ENCODE measurements at places on chromosomes 11 and 22.

- no peak for DNase-seq
These were observed 308.8 kb downstream of the TBC1D22A start for GRCh38 chr22:47071078-47071806.

GRCh38 chr11:112941104-112941503 is 20.1 kb upstream of the NCAM1 start:
- no peak for DNase-seq

- no peak for DNase-seq
These were observed 105.1 kb upstream of the CRYBB3 start for GRCh38 chr22:25094579-25094978.

GRCh38 chr11:2741377-2742131 is 41.8 kb upstream of the KCNQ1OT1 start:
- DNase-seq = no peak

GRCh38 chr22:49297871-49298721 is 529.6 kb downstream of the BRD1 start:
- DNase-seq = no peak

GRCh38 chr22:47205081-47205491 is 442.6 kb downstream of the TBC1D22A start:
- no peak for DNase-seq

DNA sequence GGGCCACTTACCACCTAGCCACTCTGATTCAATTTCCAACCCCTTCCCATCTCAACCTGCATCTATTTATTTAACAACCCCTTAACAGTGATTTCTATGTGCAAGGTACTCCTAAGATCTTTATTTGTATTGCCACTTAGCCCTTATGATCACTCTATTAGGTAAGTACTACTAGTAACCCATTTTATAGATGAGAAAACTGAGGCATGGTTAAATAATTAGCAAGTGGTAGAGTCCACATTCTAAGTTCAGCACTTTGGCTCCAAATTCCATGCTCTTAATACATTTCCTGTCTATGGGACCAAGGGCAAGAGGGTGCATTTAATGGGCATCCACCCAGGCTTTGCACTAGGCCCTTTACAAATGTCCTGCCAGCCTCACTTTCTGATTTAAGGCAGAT is 38.1 kb upstream of the CSNK2A3 start:
- DNase-seq = no peak

- no peak for DNase-seq
These were observed 896.9 kb downstream of the KCNA4 start for GRCh38 chr11:29119707-29120618.

DNA sequence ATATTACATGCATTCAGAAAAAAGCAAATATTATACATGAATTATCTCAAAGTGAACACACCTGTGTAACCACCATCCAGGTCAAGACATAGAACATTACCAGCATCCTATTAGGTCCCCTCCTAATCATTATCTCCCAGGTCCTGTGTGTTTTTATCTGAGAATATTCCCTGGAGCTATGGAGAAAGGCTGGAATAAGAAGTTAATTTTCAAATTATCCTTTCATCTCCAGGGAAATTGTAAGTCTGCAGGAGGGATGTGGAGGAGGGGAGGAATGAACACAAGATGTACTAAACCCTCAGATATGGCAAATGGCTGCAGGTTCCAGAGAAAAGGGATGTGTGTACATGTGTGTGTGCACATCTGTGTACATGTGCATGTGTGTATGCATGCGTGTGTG is 25.2 kb upstream of the NAV2 start:
- no peak for DNase-seq

DNA sequence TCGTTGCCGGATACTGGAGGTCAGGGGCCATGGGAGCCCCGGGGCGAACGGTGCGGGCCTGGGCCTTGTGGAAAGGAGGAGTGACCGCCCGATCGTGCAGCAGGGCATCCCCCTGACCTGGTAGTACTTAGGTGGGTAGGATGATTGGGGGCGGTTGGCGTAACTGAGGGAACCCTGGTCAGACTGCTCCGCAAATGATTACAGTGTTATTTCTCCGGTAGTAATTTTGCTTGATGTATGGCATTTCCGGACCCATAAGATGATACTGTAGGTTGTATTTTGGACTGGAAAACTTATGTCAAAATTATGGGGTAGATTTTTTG is 762 bp downstream of the MTMR3 start:
- DNase-seq = no peak

DNA sequence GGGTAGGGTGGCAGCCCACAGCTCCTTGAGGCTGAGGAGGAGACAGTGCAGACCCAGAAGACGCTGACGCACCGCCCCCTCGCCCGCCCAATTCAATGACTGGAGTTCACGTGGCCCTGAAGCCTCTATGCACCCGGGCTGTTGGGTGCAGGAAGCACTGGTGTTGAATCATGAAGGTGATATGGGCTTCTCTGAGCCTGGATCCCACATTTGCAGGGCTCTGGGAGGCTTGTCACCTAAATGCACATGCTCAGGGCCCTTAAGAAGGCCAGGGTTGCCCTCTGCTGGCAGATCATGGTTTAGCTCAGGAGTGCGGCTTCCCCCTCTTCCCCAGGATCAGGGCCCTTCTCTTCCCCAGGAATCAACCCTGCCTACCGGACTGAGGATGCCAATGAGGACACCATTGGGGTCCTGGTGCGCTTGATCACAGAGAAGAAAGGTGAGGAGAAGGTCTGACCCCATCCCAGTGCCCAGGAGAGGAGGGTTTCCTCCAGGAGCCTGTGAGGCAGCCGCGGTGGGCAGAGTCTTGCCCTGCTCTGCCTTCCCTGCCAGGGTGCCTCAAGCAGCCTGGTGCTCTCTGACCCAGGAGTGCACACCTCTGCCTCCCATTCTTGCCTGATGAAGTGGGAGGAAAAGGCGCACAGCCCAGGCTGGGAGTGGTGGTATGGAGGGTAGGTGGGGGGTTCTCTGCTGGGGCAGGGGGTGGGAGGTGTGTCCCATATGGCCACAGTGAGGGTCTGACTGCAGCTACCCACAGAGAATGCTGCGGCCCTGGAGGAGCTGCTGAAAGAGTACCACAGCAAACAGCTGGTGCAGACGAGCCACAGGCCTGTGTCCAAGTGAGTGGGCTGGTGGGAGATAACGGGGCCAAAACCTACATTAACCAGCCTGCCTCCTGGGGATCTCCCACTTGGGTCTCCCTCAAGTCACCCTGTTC is 17.5 kb downstream of the RELT start:
- DNase-seq = no peak

- no peak for DNase-seq
These were observed 504 bp upstream of the ZNF215 start for GRCh38 chr11:6925636-6926207.

- no peak for DNase-seq
These were observed 5.7 kb upstream of the FBXO3 start for GRCh38 chr11:33779849-33780528.

DNA sequence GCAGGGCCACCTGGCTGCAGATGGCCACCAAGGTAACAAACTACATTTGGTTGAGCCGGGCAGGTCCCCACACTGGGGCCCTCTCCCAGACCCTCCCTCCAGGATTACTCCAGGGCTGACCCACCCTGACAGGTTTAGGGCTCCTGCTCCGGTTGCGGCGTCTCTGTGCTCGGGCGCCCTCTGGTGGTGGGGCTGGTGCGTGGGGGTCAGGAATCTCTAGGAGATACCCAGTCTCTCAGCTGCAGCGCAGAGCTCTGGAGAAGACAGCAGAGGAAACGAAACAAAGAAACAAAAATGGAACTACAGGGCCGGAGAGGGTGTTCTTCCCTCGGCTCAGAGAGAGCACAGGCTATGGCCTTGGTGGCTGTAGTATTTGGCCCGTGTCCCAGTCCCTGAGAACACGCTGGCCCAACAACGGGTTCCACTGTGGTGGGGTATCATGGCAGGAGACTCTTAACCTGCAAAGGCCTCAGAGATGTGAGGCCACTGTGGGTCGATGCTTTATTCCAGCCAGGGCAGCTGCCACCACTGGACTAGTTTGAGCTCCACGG is 2.4 kb downstream of the C11orf96 start:
- DNase-seq = peak; percentile 33

DNA sequence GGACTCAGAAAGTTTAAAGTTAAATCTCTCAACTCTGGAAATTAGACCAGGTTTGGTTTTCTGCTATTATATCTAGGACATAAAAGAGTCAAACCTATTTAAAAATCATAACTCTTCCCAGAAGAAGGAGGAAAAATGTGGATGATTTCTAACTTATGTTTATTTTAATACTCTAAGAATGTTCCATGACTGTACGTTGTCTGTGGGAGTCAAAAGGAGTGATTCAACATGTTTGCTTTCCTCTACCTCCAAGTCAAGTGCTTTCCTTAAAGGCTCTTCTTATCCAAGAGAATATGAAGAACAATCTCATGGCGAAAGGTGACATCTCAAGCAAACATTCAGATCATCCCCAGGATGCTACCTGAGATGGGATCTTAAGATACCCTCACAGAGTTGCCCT is 21.6 kb downstream of the OR51E1 start:
- no peak for DNase-seq

- no peak for DNase-seq
These were observed 12.6 kb downstream of the UVRAG start for GRCh38 chr11:75827562-75827961.

DNA sequence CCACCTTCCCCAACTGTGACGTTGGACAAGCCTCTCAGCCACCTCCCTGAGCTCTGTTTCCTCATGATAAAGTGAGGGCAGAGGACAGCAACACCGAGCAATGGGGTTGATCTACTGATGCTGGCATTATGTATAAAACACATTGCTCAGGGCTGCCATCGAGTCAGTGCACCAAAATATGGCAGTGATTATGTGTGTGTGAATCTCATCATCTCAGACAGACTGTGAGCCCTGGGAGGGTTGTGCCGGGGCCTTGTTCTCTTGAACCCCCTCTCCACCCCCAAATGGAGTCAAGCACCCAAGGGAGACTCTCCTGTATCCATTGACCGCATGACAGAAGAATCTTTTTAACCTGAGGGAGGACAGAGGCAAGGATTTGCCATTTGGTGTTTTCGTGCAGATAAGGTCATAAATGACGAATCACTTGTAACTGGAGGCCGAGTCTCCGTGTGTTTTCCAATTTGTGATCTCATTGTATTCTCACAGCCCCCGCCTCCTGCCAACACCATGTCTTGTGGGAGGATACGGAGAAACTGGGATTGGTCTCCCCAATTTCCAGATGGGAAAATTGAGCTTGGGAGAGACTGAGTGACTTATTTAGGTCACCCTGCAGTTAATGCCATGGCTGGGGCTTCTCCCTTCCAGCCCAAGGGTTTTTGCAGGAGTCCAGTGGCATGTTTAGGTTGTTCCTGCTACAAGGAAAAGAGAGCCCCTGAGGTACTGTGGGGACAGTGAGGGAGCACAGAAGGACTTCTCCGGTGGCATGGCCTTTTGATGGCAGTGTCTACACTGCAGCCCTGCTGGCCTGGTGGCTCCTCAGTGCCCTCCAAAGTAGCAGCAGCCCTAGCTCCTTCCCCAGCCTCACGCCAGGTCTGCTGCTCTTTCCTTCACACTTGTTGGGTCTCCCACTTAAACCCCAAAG is 52.4 kb downstream of the CHRDL2 start:
- no peak for DNase-seq

- no peak for DNase-seq
These were observed 197.8 kb downstream of the MN1 start for GRCh38 chr22:27603800-27604144.

DNA sequence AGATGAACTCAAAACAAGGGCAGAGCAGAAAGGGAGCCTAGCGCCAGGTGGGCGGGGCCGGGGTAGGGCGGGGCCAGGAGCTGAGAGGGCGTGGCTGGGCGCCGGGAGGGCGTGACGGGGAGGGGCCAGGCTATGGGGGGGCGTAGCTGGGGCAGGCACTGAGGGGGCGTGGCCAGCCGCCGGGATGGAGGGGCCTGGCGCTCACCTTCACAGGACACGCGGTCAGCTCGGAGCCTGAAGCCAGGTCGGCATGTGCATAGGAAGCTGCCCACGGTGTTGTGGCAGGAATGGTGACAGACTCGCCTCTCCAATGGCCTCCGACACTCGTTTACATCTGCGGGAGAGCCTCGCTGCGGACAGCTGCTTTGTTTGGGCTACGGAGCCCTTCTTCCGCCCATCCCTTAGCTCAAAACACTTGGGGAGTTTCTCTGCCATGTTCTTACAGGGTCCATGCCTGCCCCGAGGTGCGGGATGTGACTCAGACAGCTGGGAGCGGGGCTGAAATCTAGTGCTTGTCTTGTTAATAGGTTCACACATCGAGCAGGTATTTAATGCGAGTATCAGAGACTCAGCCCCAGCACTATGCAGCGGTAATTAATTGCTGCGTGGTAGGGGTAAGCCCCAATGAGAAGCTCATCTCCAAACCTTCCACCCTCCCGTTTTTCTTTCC is 13.4 kb downstream of the VWCE start:
- DNase-seq = no peak

DNA sequence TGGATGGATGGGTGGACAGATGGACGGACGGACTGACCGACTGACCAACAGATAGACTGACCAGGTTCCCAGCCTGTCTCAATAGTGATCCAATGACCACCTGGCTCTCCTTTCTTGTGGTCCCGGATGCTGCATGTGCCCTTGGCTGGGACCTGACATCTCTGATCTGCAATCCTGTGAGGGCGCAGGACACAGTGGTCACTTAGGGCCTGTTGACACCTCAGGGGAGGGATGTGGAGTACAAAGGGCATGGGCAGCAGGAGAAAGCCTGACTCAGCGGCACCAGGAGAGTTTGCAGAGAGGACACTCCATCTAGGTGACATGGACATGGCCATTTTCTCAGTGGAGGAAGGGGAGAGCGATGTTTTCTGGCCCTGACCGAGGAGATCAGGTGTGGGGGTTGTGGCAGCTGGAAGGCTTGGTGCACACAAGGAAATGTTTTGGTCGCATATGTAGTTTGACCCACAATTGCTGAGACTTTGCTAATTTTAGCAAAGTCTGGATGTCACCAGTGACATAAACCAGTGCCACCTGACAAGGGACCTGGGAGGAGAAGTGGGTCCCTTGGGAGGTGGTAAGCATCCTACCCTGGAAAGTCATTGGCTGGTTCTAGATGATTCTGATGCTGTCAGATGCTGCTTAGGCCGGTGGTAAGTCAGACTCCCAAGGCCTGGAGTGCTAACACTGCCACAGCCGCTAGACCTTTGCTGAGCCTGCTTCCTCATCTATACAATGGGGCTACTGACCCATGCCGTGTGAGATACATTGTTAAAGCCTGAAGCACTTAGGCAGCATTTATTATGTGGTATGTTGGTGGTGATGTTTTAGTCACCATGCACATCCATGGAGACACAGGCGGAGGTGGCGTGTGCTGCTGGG is 50.7 kb downstream of the CD82 start:
- no peak for DNase-seq

DNA sequence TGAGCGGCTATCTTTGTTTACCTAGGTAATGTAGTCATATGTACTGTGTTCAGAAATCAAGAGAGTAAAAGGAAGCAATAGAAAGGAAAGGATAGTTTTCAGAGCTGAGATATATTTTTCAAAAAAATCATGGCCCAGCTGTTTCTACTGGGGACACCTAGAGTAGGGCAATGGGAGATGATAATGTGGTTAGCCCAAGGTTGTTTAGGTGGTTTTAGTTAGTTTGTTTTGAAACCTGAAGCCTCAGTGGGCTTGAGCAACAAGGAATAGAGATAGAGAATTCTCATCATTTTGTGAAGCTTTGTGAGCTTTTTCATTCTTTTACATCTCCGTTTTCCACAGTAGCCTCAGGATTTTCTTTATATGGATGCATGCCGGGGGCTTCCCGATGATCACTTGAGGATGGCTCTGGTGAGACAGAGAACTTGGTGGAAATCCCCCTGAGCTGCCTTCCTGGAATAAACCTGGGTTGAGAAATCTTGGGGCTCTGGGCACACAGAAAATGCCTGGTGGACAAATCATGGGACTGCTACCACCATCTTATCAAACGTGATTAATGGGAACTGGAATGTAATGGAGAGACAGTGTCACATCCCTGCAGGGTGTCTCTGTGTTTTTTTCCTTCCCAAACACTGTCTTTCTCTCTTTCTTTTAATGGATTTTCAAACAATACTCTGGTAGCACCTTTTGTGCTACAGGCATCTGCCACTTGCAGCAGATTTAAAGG is 49.0 kb downstream of the ARHGAP42 start:
- no peak for DNase-seq

Data from activated gamma-delta T cell (primary cell).